ENCODE measurements at places on chromosomes 6 and 20. TPM values are rescaled to one million over a fixed set of nuclear protein-coding genes. Genes with fewer than 3 reads are reported as not detected.

DNA sequence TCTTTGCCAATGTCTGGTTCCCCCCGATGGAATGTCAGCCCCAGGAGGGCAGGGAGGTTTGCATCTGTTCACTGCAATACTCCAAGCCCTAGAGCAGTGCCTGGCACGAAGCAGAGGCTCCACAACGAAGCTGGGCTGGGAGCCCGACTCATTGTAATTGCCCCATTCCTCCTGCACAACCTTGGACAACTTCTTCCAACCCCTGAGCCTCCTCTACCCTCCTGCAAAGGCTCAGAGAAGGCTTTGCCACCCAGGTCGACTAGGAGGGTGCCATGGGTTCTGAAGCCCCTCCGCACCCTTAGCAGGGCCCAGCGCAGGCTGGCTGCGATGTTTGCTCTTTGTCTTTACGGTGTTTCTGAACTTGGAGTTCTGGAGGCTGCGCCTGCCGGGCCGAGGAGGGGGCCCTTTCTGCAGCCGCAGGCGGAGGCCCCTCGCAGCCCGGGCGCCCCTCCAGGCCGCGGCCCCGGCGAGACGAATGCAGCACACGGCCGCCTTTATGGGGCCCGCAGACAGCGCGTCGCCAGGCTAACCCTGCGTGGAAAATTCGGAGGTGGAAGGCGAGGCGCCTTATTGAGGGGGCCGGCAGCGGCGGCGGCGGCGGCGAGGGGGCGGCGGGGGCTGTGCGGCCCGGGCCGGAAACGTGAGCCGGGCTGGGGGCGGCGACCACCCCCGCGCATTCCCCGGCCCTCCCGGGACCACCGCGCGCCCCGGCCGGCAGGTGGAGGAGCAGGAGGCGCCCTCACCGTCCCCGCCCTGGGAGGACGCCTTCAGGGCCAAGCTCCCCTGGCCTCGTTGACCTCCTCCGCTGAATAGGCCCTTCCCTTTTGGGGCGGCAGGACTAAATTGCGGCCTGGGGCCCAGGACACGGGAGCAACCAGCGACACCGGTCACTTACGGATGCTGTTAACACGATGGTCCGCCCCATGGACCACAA lies 27.0 kb downstream of the SNAI1 start:
- H3K4me3 ChIP-seq, result no peak overlapping the region
- H3K27me3 ChIP-seq, result no peaks in the 10 kb centered on the region
- H3K27ac ChIP-seq, result no peak overlapping the region
- no peaks in the 10 kb centered on the region for H3K4me1 ChIP-seq

VGLL2 gene
- not detected for total RNA-seq

DNA sequence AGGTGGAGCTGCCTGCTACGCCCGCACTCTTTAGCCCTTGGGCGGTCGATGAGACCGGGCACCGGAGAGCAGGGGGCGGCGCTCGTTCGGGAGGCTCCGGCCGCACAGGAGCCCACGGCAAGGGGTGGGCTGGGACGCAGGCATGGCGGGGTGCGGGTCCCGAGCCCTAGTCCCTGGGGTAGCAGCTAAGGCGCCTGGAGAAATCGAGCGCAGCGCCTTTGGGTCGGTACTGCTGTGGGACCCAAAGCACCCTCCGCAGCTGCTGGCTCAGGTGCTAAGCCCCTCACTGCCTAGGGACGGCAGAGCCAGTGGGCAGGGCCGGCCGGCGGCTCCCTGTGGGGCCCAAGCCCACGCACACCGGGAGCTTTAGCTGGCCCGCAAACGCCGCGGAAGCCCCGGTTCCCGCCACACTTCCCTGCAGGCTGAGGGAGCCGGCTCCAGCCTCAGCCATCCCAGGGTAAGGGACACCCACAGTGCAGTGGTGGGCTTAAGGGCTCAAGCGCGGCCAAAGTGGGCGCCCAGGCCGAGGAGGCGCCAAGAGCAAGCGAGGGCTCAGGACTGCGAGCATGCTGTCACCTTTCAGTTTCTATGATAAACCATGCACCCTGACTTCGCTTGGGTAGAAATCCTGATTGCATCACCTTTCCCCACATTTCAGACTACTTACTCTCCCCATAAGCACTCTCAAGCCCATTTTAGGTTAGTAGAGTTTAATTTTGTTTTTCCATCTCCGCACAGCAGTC lies 52.0 kb downstream of the MYLIP start:
- no peaks in the 10 kb centered on the region for H3K27me3 ChIP-seq
- H3K4me3 ChIP-seq, result no peak overlapping the region
- no peaks in the 10 kb centered on the region for H3K36me3 ChIP-seq

DNA sequence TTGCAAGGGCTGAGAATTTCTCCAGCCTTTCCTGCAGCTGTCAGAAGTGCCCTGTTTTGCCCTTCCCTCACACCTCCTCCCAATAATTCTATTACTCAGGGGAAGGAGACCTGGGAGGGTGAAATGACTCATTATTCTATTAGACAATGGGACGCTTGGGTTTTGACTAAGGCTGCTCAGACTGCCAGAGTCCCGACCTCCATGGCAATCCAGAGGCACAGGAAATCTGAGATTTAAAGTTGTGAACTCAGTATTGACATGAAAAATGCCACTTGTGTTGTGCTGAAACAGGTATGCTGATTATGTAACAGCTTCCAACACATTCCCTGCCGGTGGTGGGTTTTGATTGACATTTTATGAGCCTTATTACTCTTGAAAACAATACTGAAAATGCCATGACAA lies 625.9 kb upstream of the FLRT3 start:
- no peak for DNase-seq
- no peaks in the 10 kb centered on the region for H3K36me3 ChIP-seq
- H3K4me3 ChIP-seq, result no peak overlapping the region
- no peaks in the 10 kb centered on the region for H3K4me1 ChIP-seq
- H3K27me3 ChIP-seq, result no peaks in the 10 kb centered on the region

GRCh38 chr20:61252601-61253263 lies 671 bp downstream of the CDH4 start:
- H3K27me3 ChIP-seq, result no peaks in the 10 kb centered on the region
- H3K36me3 ChIP-seq, result no peaks in the 10 kb centered on the region
- no peak overlapping the region for H3K27ac ChIP-seq
- no peak for DNase-seq
- no peak overlapping the region for H3K4me3 ChIP-seq

DNA sequence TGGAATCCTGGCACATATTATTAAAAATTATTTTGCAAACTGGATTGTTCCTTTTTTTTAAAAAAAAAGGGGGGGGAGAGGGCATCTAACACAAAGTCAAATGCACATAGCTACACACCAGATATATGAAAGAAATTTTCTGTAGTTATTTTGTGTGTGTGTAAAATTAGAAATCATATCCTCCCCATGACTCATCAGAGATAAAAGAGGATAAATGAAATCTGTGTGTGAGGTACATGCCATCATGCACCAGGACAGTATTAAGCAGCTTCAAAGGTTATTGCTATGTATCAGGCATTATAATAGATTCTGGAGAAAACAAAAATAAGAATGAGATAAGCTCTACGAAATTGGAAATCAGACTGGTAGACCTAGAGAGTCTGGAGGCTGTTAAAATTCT lies 5.2 kb downstream of the BTBD9 start:
- H3K27ac ChIP-seq, result no peak overlapping the region
- no peaks in the 10 kb centered on the region for H3K36me3 ChIP-seq
- no peak for DNase-seq
- no peaks in the 10 kb centered on the region for H3K27me3 ChIP-seq

DNA sequence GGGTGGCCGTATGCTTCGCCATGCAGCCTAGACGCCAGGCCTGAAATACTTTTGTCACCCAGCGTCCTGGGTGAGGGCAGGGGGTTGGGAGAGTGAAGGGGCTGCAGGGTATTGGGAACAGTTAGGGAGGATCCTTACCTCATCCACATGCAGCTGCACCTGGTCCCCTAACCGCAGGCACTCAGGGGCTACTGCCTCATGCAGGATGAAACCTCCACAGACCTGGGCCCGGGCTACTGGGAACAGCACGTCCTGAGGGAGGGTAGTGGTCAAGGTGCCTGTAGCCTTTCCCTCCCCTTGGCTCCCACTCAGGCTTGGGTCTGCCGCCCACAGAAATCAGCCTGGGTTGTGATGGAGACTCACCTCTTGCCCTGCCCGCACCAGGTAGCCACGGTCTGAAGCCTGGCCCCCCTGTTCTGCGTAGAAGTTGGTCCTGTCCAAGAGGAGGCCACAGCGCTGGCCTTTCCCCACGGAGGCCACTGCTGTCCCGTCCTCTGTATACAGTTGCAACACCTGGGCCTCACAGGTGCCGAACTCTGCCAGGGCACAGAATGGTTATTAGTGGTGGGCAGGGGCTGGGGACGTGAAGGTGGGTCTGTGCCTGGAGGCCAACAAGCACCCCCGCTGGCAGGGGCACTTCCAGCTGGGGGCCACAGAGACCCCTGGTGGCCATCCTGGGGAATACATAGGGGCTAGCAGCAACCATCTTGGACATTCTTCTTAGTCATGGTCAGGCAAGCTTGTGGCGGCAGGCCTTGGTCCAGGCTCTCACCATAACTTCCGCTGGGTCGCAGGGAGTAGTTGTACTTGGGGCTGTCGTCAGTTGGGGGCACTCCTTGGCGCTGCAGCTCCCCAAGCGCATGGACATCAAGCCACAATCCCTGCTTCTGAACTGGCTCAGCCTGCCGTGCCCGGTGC lies 8.6 kb downstream of the AARS2 start:
- no peaks in the 10 kb centered on the region for H3K36me3 ChIP-seq
- no peaks in the 10 kb centered on the region for H3K4me1 ChIP-seq
- H3K27me3 ChIP-seq, result no peaks in the 10 kb centered on the region
- no peak overlapping the region for H3K27ac ChIP-seq
- H3K4me3 ChIP-seq, result no peak overlapping the region

- no peak overlapping the region for H3K27ac ChIP-seq
- H3K27me3 ChIP-seq, result no peaks in the 10 kb centered on the region
- H3K4me3 ChIP-seq, result no peak overlapping the region
- no peaks in the 10 kb centered on the region for H3K4me1 ChIP-seq
Observed at GRCh38 chr20:63120808-63121090, 95.2 kb downstream of the YTHDF1 start.

DNA sequence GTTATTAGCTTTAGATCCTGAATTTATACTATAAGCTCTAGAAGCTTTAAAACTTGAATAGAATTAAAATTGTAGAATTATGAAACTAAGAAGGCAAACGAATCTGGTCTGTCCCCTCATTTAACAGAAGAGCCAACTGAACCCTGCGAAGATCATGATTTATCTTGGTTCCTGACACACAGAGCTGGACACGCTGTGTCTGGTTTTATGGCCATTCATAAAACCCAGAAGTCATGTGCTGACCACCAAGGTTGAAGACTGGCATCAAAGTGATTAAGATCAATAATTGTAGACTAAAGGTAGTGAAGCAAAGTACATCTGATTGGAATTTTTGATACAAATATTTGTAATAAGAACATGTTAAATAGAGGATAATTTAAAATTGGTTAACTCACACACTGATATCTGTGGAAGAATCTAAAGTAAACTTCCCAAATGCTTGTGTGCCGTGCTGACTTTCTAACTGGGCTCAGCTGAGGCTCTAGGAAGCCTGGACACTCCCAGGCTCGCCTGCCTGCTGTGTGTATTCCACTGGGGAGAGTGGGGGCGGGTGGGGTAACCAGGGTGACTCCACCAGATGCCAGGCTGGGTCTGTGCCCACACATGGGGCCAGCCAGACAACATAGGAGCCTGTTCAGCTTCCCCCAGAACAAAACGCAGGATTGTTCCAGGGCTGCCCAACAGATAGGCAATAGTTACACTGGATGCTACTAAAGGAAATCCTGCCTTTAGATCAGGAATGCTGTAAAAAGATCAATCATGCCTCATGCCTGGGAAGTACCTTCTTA lies 42.1 kb upstream of the SLC22A3 start:
- no peaks in the 10 kb centered on the region for H3K27me3 ChIP-seq
- DNase-seq, result no peak
- H3K36me3 ChIP-seq, result no peaks in the 10 kb centered on the region
- no peak overlapping the region for H3K4me3 ChIP-seq
- no peak overlapping the region for H3K27ac ChIP-seq
- no peaks in the 10 kb centered on the region for H3K4me1 ChIP-seq

DNA sequence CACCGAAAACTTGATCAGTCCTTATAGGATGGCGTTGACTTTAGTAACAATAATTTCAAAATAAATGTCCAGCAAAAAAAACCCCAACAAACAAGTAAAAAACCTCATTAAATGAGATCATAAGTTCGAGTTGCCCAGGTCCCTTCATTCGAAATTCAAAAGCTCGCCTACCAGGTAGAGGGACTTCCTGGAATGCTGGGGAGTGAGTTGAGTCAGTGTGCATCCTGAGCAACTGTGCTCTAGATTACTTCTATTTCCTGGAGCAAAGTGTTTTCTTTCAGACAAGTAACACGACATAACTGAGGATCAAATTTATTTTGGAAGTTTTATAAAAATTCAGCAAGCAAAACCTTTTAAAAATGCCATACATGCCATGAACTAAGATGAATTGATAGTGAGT lies 511.9 kb upstream of the CITED2 start:
- H3K4me3 ChIP-seq, result no peak overlapping the region
- no peak for DNase-seq
- H3K36me3 ChIP-seq, result no peaks in the 10 kb centered on the region
- peaks cover 9% of the 10 kb centered on the region for H3K4me1 ChIP-seq
- H3K27me3 ChIP-seq, result no peaks in the 10 kb centered on the region
- no peak overlapping the region for H3K27ac ChIP-seq

- no peaks in the 10 kb centered on the region for H3K4me1 ChIP-seq
- no peaks in the 10 kb centered on the region for H3K36me3 ChIP-seq
- H3K27me3 ChIP-seq, result no peaks in the 10 kb centered on the region
- no peak overlapping the region for H3K4me3 ChIP-seq
- no peak overlapping the region for H3K27ac ChIP-seq
Observed at GRCh38 chr6:1821513-1822183, 211.9 kb downstream of the FOXC1 start.

OSER1 gene
- total RNA-seq, result 39.6 TPM

HLA-DOB gene
- 0.51 TPM for total RNA-seq

DNA sequence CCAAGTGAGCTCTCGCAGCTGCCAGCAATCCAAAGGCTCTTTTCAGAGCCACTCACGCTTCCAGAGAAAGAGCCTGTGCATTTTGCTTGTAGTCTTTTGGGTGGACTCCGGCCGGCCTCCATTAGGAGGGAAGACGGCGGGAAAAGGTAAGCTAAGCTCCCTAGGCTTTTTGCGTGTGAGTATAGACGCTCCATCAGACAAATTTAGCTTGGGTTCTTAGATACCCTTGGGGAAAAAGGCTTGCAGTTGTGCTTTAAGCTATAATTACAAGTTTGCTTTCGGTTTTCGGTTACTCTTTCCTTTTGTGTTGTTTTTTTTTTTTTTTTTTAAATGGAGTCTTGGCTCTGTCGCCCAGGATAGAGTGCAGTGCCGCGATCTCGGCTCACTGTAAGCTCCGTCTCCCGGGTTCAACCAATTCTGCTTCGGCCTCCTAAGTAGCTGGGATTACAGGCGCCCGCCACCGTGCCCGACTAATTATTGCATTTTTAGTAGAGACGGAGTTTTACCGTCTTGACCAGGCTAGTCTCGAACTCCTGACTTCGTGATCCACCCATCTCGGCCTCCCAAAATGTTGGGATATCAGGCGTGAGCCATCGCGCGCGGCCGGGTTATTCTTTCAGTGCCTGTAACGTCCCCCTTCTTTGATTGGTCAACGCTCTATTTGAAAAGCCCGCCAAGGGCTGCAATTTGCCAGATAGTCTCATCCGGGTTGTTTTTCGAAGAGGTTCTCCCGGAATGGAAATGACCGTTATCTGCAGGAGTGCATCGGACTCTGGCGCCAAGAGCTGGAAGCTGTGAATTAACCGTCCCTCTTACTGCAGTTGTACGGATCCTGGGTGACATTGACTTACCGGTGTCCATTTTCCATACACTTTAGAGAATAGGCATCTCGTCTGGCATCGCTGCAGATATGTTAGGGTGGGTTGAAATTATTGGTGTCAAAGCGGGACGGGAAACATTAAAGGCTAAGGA lies 18.1 kb downstream of the OR2B2 start:
- peak overlapping the region; percentile 82 for H3K27ac ChIP-seq
- peaks cover 15% of the 10 kb centered on the region for H3K4me1 ChIP-seq
- DNase-seq, result peak; percentile 82
- no peaks in the 10 kb centered on the region for H3K36me3 ChIP-seq
- H3K4me3 ChIP-seq, result peak overlapping the region; percentile 59
- H3K27me3 ChIP-seq, result no peaks in the 10 kb centered on the region
